ENCODE measurements at places on chromosomes 7 and 10.

- no peak for DNase-seq
Measured at GRCh38 chr10:27388761-27389399, 115.2 kb upstream of the RAB18 start.

GRCh38 chr7:141891336-141891735 lies 24.9 kb upstream of the OR9A4 start:
- no peak for DNase-seq

- no peak for DNase-seq
Measured at GRCh38 chr7:82722946-82723345, 279.4 kb upstream of the CACNA2D1 start.

GRCh38 chr7:98456866-98457265 lies 56.0 kb upstream of the BAIAP2L1 start:
- no peak for DNase-seq

DNA sequence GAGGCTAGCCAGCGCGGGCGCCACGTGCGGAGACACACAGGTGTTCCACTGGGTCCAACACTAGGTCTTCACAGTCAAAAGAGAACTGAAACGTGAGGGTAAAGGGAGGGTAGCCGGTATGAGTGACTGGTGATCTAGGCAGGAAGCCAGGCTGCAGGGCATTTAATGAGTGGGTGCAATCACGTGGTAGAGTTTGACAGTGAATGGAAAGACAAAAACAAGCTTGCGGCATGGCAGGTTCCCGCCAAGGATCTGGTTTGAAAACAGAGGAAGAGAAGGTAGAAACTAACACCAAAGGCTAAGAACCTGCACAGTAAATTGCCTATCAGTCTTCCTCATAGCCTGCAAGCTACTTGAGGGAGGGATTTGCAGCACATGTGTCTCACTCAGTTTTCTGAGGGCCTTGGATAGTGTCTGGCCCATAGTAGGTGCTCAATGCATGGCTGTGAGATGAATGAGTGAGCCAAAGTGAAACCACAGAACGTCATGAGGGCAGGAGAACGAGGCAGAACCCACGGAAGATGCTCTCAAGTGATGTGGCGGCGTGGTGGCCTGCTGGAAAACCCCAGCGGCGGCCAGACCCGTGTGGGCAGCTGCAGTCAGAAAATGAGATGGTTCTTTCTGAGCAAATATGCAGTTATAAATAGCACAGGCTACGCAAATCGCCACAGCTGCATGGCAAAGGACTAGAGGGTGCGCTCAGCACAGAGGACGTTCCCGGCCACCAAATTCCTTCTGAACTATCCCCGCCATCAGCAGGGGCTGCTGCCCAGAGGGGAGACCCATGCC lies 183.6 kb upstream of the NFE2L3 start:
- DNase-seq: no peak

DNA sequence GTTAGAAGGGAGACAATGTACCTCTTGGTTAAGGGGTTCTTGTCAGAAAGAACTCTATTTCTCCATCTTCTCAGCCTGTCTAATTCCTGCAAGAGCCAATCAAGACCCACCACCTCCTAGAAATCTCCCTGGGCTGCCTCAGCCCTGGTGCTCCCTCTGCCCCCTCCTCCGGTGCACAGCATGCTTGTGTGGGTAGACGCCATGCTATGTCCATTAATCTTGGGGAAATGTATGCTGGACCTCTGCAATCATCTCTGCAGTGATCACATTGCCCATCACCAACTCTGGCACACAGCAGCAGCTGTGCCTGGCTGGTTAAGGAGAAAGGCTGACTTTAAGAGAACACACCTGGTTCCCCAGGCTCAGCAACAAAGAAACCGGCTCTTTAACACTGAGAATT lies 37.3 kb downstream of the SH3PXD2A start:
- no peak for DNase-seq

DNA sequence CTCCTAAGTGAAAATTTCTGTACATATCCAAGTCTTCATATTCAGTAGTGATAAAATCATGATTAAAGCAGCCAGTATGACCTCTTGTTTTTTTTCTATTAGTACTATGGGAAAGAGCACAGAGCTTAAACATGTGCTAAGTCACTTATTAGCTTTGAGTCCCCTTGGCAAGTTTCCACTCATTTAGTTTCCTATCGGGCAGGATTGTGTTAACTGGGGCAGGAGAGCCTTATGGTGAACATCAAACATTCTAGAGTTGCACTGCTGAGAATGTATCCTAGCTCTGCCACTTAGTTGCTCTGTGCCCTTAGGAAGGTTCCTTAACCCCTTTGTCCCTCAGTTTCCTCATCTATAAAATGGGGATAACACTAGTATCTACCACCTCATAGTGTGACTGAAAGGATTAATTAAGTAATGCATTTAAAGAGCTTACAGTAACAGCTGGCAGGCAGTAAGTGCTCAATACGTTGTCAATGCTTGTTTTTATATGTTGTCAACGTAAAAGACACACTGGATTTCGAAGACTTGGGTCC lies 117.6 kb downstream of the DOCK4 start:
- no peak for DNase-seq

GRCh38 chr7:155818154-155818819 lies 6.0 kb upstream of the SHH start:
- no peak for DNase-seq

- DNase-seq: no peak
Measured at GRCh38 chr7:69687739-69688433, 89.6 kb downstream of the AUTS2 start.

DNA sequence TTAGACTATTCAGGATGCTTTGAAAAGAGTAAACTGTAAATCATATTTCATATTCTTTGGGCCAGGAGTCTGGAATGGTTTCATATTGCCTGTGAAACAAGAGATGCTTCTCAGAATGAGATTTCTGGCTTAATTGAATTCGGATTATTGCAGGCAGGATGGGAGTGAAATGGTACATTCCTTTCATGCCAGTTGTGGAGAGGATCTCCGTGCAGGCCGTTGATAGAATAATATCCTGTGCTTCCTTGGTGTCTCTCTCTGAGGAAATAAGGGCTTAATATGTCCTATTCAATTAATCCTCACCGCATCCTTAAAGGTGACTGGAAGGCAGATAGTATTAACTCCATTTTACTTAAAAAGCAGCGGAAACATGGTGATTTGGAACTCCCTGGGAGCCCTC lies 56.6 kb downstream of the CUX1 start:
- no peak for DNase-seq

DNA sequence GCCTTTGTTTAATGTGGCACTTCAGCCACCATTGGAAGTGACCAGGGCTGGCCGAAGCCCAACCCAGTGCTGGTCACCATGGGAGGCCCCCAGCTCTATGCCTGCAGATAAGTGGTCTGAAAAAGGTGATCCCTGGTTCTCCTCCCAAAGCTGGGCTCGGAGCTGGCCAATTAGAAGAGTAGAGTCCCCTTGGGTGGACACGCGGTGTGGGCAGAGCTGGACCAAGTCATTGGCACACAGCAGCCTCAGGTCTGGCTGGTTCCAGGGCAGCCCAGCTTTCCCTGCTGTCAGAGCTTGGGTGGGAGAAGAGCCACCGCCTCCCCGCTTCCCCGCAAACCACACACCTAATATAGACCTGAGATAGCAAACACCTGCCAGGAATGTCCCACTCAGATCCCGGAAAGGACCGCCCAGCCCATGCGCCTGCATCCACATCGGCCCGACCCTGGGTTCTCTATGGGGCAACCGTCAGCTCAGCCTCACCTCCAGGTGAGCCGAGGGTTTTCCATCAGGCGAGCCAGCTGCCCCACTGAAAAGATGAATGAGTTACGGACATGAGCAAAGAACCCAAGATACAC lies 84.3 kb downstream of the TCERG1L start:
- DNase-seq: no peak

DNA sequence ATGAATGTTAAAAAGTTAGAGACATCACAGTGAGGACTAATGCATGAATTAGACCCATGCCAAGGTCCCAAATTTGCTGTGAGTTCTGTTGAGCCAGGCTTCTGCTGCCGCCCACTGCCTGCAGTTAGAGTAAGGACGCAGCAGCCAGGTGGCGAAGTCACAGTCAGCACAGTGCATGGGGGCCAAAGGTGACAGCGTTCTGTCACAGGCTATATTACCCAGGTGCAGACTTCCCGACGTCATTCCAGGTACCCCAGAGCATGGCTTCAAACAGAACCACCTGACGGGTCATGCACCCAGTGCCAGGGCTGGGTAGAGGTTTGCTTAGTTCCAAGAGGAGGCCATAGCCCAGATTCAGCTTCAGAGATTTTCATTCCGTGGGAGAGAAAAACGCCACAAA lies 33.9 kb upstream of the HMX3 start:
- no peak for DNase-seq

DNA sequence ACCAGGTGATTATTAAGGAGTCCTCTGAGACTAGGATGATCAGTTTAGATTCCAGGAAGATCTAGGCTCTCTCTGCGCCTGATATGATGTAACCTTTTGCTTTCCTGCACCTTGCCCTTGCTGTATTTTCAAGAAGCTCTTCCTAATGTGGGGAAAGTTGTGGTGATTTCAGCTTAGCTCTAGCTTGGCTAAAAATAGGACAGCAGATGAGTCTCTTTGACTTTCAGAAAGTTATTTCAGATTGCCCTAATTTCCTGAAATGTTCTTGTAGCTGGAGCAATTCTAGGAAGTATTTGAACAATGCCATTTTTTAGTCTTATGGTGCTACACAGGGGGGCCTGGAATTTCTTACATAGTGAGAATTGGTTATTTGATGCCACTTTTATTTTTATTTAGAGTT lies 3.8 kb downstream of the LCOR start:
- DNase-seq: no peak

GRCh38 chr7:117386110-117386706 lies 41.1 kb downstream of the ASZ1 start:
- DNase-seq: no peak

GRCh38 chr7:45036317-45036716 lies 36.3 kb downstream of the CCM2 start:
- no peak for DNase-seq

- DNase-seq: no peak
Measured at GRCh38 chr10:102800611-102801335, 36.4 kb downstream of the CYP17A1 start.

GRCh38 chr7:26460351-26461085 lies 168.9 kb downstream of the SNX10 start:
- DNase-seq: no peak

DNA sequence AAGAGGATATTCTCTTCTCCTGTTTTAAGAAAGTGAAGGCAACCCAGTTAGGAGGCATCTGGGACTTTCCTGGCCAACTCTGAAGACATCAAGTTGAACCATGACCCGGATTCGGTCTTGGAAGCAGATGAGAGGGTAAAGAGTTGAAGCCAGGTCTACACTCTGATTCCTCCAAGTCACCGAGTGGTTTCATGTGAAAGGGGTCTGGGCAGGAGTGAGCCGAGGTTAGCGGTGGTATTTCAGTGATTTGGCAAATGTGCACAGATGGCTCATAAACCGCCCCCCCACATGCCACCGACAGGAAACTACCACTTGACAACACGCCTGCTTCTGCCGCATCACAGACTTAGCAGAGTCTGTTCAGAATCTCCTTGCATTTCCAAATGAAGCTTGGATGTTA lies 11.4 kb upstream of the REPIN1 start:
- no peak for DNase-seq

DNA sequence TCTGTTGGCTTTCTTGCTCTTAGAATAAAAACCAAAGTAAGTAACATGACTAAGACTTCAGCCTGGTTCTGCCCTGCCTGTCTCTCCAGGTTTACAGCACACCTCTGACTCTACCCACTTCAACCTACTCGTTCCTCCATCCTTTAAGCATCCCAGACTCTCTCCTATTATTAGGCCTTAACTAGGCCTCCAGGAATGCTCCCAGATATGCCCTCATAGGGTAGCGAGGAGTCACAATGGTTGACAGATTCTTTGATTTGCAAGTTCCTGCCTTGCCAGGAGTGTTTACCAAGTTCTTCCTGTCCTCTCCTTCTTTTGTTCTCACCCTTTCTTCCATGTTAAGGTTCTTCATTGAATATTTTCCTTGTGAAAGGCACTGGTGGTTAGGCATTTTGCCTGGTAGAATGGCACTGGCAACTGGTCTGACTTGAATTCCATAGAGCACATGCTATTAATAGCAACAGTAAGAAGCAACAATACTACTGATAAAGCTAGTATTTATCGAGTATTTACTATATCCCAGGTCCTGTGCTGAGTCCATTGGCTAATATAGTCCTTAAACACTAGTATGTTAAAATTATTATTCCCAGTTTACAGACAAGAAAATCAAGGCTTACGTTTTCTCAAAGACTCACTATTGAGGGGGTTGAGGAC lies 327.9 kb upstream of the PRKCQ start:
- DNase-seq: no peak

DNA sequence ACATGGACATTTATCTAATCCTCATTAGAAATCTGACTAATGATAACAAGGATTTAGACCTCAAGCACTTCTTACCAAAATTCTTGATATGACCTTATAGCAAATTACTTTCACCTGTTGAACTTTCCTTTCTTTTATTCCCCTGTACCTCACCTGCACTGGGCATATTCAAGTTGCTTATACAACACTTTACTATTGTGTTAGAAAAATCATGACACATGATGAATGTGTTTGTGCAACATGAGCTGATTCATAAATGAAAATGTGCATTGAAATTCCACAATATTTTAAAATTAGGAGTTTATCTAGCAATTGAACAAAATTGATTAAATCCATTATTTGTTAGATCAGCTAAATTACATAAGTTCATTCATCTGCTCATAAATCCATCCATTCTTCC lies 160.6 kb downstream of the CFTR start:
- DNase-seq: no peak

GRCh38 chr7:2782121-2782520 lies 62.0 kb downstream of the GNA12 start:
- DNase-seq: no peak

- DNase-seq: no peak
Measured at GRCh38 chr10:114992189-114992775, 54.3 kb downstream of the TRUB1 start.

DNA sequence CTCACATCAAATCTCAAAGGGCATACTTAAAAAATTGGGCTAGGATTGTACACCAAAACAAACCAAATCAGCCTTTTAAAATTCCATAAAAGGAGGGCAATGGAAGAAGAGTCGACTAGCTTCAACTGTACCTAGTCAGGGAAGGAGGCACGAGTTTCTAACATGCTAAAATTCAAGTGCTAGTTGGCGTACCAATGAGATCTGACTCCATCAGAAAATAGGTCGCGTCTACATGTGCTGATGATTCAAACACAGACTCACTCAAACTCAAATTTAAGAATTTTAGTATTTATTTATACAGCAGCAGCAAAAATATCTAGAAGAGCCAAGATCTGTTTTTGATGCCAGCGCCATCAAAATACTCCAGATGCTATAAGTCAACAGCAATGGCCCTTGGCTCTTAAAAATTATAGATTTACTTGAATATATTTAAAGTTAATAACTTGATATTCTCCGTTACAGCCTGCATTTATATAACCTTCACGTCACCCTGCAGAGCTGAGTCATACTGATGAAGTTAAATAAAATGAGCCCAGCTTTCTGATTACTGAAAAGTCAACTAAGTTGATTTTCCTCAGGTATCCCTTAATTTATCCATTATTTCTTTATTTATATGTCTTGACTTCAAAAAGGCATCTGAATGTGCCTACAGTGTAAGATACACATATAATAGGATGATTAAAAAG lies 302.1 kb upstream of the IMMP2L start:
- DNase-seq: no peak

- DNase-seq: no peak
Measured at GRCh38 chr7:30162622-30163124, 27.9 kb downstream of the MTURN start.

GRCh38 chr7:7820939-7821338 lies 102.5 kb upstream of the RPA3 start:
- DNase-seq: no peak

GRCh38 chr10:52420656-52421055 lies 106.6 kb downstream of the DKK1 start:
- no peak for DNase-seq

All from left forelimb (tissue), 1 donor.